ENCODE measurements at places on chromosomes 3 and 15. TPM values are rescaled to one million over a fixed set of nuclear protein-coding genes. Genes with fewer than 3 reads are reported as not detected.

The SLC12A1 gene
- not detected for total RNA-seq

DNA sequence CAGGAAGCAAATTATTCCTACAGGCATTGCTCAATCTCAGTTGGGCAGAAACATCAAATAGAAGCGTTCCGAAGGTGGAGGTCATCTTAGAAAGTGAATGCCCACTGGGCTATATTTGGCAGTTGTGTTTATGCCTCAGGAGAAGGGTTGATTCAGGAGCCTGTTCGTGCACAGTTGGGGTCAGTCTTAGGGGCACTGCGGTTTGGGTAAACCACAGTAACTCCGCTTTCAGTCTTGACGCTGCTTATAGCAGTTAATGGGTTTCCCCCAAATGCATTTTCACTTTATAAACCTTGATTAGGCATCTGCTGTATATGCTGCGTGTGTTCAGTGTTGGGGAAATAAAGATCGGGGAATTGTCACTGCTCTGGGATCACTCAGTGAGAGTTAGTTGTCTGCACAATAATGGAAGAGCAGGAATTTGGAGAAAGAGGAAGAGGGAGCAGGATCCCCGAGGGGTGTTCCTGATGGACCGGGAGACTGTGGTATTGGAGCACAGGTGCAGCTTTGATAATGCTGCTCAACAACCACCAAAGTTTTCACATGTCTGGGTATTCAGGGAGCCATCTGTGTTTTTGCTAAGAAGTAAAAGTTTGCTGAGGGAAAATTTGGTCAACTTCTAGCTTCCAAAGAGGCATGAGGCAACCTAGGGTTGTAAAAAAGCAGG, 124.3 kb upstream of the EIF1B start:
- H3K4me1 ChIP-seq, result no peaks in the 10 kb centered on the region
- H3K36me3 ChIP-seq, result no peaks in the 10 kb centered on the region
- no peak overlapping the region for H3K4me3 ChIP-seq
- no peak overlapping the region for H3K27ac ChIP-seq
- no peaks in the 10 kb centered on the region for H3K27me3 ChIP-seq
- DNase-seq, result no peak

DNA sequence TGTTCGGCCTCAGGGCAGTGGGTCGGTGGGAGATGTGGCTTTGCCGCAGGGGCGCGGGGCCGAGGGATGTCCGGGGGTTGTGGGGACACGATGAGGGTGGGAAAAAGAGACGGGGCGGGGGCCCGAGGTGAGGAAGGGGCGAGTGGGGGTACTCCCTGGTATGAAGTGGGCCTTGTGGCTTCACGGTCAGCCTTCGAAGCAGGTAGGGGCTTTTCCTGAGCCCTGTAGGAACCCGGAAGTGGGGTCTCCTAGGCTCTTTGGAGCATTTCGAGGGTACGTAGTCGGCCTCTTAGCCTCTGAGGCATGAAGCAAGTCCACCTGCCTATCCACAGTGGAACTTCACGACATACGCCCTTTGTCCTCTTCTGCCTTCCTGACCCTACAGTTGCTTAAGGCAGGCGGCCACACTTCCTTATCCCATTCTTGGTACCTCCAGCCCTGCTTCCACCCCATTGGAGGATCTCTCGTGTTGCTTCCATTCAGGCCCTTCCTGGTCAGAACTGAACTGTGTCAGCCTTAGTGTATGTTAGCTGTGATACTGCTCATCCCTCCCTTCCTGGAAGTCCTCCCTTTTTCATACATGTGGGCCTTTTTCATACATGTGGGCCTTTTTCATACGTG, 389 bp downstream of the ARPC4 start:
- H3K27me3 ChIP-seq, result no peaks in the 10 kb centered on the region
- peaks cover 17% of the 10 kb centered on the region for H3K4me1 ChIP-seq
- DNase-seq, result peak; percentile 48

DNA sequence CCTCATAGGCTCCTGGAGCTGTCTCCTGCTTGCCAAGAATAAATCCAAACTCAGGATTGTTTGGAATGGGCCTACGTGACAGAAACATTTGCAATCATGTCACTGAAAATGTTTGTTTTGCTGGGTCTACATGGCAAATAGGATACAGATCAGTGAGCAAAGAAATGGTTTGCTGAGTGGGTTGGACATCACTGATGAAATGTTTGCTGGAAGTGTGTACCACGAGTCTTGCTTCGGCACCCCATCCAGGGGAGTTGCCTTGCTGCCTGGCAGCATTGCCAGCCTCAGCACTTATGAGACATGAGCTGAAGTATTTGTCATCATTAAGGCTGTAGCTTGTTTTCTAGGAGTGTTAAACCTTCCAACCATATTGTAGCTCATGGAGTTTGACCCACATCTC, 213.3 kb upstream of the CFAP20DC start:
- no peaks in the 10 kb centered on the region for H3K36me3 ChIP-seq
- H3K27ac ChIP-seq, result no peak overlapping the region
- H3K4me3 ChIP-seq, result no peak overlapping the region

The C3orf70 gene
- 1.6 TPM for total RNA-seq

The WDR72 gene
- total RNA-seq, result not detected

The NRROS gene
- 1.1 TPM for total RNA-seq

DNA sequence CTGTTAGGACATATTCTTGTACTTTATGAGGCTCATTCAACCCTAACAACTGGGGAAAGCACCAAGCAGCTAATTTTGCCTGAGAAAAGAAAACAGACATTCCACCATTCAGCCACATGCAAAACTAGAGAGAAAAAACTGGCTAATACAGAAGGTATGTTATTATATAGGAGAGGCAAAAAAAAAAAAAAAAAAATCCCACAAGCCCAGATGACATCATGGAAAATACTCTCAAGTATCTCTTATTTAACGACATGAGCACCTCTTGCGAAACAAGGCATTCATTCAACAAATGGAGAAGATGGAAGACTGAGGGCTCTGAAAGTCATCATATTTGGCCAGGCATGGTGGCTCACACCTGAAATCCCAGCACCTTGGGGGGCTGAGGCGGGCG, 61.5 kb downstream of the PRICKLE2 start:
- no peaks in the 10 kb centered on the region for H3K4me1 ChIP-seq
- no peak overlapping the region for H3K4me3 ChIP-seq
- H3K27me3 ChIP-seq, result no peaks in the 10 kb centered on the region
- no peaks in the 10 kb centered on the region for H3K36me3 ChIP-seq

DNA sequence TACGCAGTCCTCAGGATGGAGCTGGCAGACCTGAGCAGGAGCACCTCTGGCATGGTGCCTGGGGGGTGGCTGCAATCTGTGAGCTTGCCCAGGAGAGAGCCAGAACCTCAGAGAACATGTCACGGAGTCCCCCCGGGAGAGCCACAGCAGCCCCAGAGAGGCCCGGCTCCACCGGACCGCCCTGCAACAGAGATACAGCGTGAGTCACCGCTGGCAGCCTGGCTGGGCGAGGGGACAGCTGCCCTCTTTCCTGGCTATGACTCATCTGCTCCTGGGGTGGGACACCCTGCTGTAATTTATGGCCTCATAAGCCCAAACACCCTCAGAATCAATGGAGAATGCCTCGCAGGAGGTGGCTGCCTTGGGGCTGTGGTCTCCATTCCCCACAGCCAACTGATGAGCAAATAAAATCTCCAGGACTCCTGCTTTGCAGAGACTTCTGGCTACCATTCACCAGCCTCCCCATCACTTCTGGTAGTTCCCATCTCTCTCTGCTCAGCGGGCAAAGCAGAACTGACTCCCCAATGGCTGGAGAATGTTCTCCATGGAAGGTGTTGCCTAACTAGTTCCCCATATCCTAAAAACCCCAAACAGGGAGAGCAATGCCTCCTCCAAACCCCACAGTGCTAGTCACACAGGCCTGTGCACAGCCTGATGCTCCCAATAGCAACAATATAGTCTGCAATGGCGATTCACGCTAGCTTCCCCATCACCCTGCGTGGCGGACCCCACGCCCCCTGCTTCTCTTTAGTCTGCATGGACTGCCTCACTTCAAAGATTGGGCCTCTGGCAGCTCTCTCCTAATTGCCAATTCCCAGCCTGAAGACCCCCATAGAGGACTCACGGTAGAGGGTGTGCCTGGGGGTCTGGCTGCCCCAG, 21.6 kb downstream of the ACSBG1 start:
- no peaks in the 10 kb centered on the region for H3K27me3 ChIP-seq
- H3K4me3 ChIP-seq, result no peak overlapping the region
- no peaks in the 10 kb centered on the region for H3K36me3 ChIP-seq
- H3K27ac ChIP-seq, result no peak overlapping the region
- H3K4me1 ChIP-seq, result peaks cover 32% of the 10 kb centered on the region
- peak; percentile 94 for DNase-seq

Data from adrenal gland (tissue), 19 donors.